Spinal cord (tissue), 10 donors: ENCODE measurements at places on chromosomes 11 and 22.

GRCh38 chr22:28299309-28299708 lies 380.3 kb upstream of the PITPNB start:
- no peak for DNase-seq

DNA sequence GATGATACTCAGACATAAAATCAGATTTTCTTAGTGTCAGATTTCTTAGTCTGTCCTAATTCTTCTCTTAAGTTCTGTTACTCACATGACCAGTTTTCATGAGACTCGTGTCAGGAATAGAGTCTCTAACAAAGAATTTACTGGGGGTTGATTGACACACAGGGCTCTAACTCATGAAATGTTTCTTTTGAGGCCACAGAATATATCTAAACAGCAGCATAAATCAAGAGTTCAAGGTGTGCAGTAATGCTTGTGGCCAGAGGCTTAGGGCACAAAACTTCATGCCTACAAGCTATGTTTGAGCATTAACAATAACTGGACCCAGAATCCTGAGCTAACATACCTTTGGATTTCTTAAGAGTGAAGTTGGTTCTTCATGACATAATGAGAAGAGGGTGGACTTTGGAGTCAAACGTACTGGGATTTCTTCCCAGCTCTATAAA lies 237.2 kb downstream of the DDX10 start:
- no peak for DNase-seq

- no peak for DNase-seq
Observed at GRCh38 chr11:88849368-88849767, 216.4 kb downstream of the GRM5 start.

- no peak for DNase-seq
Observed at GRCh38 chr11:46686886-46687795, 13.3 kb downstream of the ARHGAP1 start.

DNA sequence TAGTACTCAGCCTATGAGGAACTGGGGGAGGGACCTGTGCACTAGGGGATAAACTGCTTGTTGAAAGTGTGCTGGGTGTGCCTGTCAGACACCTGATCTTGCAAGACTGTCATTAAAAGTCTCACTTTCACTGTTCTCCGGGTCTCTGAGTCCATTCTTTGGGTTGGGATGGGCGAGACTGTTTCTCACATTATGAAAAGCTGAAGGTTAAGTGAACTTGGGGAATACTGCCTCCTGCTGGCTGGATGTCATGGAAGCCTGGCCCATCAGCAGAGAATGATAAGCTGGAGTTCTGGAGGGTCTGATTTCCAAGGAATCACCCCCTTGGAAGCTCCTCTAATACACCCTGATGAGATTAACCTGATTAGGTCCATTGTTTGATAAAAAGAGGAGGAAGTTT lies 9.0 kb upstream of the VPREB1 start:
- no peak for DNase-seq

- DNase-seq = no peak
Observed at GRCh38 chr11:110098645-110099044, 5.5 kb downstream of the ZC3H12C start.

DNA sequence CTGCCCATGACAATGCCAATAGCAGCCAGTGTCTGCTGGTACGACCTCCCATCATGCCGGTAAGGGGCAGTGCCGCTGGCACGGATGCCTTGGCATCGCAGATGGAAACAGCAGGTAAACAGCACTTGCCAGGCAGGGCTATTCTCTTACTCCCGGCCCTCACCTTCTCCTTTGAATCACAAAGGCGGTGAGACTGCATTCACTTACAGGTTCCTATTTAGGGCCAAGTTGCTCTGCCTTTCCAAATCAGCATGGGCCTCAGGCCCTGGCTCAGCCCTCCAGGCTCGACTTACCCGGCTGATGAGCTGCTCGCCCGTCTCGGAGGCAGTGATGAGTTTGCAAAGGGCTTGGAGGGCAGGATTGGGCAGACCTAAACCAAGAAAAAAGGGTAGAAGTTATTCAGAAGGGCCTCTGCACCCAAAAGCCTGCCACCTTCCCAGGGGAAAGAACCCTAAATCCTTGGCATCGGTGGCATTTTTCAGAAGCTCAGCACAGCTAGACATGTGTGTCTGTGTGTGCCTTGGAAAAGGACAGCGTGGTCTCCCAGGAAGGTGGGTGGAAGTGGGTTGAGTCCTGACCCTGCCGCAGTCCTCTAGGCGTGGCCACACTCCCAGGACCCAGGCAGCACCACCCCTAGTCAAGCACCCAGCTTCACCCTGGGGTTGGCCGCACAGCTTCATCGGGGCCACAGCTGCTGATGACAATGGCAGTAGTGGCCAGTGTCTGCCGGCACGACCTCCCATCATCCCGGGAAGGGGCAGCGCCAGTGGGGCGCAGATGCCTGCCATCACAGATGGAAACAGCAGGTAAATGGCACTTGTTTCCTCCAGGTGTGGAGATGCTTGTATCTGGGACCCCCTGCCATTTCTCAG lies 73.5 kb upstream of the PITPNB start:
- DNase-seq = no peak

DNA sequence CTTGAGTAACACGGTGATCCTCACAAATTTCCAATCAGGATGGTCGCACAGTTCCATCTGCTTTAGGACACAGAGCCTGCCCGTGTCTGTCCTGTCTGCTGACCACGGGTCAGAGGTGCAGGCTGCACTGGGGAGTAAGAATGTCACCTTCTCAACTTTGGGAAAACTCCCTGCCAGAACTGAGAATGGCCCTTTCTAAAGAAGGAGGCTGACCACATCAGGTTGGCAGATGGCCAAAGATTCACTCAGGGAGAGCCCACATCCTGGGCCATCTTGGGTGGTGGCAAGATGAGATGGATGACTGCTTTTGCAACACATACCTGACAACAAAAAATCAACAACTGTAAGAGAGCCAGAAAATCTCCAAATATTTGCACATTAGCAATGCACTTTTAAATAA lies 101.9 kb downstream of the IGLL1 start:
- DNase-seq = no peak

- no peak for DNase-seq
Observed at GRCh38 chr11:111454561-111455192, 57.5 kb downstream of the BTG4 start.

DNA sequence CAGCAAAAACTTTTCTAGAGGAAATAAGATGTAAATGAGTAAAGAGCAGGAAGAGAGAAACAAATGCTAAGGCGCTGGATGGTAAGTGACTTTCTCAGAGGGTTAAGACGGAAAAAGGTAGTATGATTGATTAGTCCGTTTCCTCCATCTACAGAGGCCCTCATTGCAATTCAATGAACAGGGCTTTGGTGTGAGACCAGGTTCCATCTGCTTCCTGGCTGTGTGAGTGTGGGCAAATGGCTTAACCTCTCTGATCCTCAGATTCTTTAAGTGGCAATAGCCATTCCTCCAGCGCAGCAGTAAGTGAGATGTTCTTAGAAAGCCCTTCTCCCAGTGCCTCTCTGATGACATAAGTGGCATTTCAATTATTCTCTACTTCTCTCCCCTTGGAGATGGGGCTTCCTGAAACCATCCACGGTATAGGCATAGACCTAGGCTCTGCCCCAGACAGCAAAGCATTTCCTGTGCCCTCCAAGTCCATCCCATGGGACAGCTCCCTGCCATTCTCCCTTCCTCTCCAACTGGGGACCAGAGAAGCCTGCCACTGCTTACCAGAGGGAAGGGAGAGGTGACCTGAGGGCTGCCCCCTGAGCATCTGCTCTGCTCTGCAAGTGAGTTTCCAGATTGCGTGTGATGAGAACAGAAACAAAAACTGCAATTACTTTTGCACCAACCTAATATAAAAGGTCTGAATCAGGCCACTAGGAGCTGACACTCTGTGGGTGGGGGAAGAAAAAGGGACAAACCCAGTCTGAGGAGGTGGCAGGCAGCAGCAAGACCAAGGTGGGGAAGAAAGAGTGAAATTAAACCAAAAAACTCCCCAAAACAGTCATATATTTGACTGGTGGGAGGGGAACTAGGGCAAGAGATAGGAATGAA lies 12.7 kb upstream of the CD44 start:
- DNase-seq = no peak

DNA sequence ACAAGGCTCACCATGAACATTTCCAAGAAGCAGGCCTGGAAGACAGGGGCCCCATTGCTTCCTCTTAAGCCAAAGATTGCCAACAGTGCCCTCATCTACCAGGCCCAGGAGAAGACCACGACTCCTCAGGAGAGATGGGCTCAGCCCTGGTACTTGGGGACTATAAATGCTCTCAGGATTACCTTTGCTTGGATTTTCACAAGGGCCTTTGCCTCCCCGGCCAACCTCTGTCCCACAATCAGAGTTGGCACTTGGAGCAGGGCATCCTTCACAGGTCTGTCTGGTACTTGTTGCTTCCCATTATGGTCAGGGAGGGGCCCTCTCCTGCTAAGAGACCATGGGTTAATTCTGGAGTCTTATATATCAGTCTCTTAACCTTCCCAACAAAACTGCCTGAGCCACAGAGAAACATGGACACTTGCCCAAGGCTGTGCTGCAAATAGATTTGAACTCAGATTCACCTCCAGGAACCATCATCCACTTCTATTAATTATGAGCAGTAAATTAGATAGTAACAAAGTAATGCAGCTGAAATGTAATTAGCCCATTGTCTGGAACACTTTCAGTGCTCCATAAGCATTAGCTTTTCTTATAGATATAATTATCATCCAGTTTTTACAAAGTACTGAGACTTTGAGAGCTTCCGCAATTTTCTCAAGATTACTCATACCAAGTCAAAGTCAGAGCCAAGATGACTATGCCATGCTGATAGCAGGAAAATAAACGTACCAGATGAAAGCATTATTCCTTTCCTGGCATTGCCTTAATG lies 33.5 kb downstream of the POU2AF3 start:
- no peak for DNase-seq

DNA sequence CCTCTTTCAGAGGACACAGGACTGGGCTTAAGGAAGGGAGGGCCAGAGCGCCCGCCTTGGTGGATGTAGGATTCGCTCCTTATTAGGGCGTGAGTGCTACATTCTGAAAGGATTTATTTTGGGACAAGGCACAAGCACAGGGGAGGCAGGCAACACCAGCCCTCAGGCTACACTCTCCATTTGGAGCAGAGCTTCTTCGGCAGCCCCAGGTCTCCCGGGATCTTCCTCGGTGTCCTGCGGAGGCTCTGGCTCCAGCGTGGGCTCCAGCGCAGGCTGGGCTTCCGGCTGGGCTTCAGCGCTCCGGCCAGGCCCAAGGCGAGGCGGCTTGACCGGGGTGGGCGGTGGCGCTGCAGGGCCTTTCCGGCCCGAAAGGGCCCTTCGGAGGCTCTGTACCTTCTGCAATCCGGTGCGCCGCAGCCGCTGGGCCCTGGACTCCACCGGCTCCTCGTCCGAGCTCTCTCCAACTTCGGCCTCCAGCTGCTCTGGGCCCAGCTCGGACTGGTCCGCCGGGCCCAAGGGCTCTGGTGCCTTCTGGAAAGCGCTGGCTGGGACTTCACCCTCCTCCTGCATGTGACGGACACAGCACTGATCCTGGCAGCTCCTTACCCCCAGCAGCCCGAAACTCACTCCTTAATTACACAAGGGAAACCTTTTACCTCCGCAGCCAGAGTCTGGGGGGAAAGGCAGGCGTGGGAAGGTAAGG lies 1.1 kb downstream of the CAVIN3 start:
- no peak for DNase-seq

DNA sequence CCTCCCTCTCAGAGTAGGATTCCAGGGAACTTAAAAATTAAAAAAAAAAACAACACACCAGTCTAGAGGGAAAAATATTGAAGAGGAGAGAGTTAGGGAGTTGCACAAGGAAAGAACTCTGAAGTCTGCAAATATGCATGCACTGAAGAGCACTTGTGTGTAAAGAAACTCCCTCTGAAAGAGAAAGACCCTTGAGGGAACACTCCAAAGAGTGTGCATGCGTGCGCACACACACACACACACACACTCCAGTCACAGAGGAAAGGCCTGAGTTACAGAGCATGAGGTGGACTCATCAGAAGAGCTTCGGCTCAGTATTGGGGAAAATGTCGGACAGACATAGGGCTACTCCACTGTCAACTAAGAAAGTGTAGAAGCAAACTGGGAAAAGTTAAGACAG lies 30.1 kb downstream of the GGTLC2 start:
- no peak for DNase-seq

GRCh38 chr11:71265559-71266092 lies 13.2 kb upstream of the SHANK2 start:
- DNase-seq = no peak

DNA sequence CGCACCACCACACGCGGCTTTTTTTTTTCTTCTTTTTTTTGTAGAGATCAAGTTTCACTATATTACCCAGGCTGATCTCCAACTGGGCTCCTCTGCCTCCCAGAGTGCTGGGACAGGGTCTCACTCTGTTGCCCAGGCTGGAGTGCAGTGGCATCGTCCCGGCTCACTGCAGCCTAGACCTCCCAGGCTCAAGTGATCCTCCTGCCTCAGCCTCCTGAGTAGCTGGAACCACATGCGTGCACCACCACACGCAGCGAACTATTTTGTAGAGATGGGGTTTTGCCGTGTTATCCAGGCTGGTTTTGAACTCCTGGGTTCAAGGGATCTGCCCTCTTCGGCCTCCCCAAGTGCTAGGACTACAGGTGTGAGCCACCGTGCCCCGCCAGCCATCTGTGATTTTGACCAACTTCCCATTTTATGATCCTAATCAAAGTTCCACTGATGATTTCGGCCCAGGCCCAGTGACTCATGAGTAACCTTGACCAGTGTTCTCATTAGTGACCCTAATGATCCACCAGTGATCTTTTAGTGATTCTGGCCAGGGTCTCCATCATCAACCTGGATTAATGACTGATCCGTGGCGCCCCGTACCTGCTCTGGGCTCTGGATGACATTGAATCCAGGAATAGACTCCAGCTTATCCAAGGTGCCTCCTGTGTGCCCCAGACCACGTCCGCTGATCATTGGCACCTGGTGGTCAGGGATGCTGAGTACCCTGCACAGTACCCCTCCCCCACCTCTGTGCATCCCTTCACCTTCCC lies 1.7 kb downstream of the TYMP start:
- DNase-seq = no peak
